ENCODE measurements at places on chromosomes 1 and 21.
A peak's percentile ranks its signal among the peaks of the same experiment; 100 is the strongest.

- DNase-seq: no peak
Observed at GRCh38 chr1:2921970-2922686, 99.1 kb upstream of the ACTRT2 start.

- no peak for DNase-seq
Observed at GRCh38 chr1:81587426-81587825, 213.3 kb upstream of the ADGRL2 start.

- DNase-seq: no peak
Observed at GRCh38 chr1:219795363-219795917, 132.9 kb downstream of the SLC30A10 start.

DNA sequence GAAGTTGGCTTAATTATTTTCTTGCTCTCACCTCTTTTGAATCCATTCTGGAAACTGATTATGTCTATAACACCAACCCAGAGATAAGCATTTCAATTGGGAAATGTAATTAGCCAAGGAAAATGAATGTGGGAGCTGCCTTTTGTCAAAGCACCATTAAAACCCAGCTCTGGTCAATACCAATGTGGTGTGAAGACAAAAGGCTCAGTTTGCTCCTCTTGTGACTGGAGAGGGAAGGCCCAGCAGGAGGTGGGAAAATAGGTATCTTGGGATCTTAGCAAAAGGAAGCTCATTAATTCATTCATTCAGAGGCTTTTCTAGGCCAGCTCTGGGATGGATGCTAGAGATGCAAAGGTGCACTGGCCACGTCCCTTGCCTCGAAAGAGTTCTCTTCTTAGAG lies 75.0 kb upstream of the SELENON start:
- no peak for DNase-seq

DNA sequence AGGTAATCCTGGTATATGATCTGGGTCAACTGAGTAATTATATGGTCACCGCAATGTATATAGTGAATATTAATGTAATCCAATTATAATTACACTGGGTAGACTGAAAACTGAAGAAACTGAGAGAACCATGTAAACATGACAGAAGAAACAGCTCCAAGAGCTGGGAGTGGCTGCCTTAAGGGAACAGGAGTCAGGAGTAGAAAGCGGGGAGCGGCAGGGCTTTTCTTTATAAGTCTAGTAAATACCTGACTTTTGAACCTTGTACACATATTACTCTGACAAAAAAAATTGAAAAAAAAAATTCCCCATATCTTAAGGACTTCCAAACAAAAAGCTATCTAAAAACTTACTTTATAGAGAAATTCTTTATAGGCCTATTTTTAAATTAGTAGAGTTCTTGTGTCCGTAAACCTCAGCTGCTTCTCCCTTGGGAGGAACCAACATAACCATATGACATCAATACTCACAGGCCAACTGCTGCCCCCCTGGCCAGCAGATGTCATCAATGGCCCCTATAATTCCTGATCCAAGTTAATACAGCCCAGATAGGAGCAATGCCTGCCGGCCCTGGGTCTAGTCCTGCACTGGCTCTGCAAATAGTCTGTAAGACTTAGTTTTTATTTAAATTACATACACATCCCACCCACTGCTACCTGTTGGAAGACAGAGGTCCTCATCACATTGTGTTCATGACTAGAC lies 33.8 kb downstream of the THAP3 start:
- DNase-seq: no peak

DNA sequence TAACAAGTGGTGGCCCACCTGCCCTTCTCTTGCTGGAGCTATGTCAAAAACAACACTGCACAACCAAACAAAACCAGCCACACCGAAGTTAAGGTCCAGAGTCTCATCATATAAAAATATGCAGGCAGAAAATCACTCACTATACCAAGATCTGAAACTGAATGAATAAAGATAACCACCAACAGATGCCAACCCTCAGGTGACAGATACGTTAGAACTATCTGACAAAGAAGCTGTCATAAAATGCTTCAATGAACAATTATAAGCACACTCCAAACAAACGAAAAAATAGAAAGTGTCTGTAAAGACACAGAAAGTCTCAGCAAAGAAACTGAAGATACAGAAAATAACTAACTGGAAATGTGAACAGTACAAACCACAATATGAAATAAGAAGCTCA lies 14.0 kb downstream of the ZNF496 start:
- no peak for DNase-seq

DNA sequence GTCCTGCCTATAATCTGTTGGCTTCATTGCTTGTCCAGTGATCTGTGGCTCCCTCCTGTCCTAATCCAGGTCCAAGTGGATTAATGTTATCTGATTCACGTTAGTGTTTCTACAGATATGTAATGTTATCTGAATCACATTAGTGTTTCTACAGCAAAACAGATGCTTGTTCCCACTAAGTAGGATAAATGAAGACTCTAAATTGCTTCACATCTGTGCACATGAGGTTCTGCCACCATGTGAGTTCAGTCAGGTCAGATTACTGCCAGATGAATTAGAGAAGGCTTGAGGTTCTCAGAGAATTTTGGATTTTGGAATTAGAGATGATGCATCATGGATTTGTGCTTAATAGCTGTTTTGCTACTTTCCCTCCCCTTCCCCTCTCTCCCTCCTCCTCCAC lies 13.2 kb downstream of the DISC1 start:
- no peak for DNase-seq

DNA sequence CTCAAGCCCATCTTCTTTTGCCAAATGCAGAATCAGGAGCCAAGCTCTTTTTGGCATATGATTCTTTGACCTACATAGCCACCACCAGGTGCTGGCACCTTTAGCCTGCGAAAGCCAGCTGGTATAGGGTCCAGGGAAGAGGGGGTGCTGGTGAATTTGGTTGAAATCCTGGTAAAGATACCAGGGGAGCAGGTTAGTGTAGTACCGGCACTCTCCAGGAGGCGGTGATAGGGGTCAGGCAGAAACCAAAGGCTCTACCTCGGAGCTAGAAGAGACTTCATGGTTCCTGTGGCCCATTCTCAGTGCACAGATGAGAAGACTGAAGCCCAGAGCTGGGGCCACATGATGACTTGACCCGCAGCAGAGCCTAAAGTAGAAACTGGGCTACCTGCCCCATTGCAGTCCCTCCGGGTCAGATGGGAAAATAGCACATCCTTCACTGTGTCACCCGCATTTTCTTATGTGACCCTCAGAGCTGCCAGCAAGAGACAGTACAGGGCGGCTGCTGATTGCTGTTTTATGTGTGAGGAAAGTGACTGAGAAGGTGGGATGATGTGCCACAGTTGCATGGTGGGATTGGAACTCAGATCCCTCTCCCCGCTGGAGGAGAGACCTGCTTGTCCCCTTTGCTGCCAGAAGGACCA lies 36.0 kb upstream of the IL19 start:
- no peak for DNase-seq

GRCh38 chr1:150579945-150580642 lies 684 bp upstream of the MCL1 start:
- DNase-seq: no peak

DNA sequence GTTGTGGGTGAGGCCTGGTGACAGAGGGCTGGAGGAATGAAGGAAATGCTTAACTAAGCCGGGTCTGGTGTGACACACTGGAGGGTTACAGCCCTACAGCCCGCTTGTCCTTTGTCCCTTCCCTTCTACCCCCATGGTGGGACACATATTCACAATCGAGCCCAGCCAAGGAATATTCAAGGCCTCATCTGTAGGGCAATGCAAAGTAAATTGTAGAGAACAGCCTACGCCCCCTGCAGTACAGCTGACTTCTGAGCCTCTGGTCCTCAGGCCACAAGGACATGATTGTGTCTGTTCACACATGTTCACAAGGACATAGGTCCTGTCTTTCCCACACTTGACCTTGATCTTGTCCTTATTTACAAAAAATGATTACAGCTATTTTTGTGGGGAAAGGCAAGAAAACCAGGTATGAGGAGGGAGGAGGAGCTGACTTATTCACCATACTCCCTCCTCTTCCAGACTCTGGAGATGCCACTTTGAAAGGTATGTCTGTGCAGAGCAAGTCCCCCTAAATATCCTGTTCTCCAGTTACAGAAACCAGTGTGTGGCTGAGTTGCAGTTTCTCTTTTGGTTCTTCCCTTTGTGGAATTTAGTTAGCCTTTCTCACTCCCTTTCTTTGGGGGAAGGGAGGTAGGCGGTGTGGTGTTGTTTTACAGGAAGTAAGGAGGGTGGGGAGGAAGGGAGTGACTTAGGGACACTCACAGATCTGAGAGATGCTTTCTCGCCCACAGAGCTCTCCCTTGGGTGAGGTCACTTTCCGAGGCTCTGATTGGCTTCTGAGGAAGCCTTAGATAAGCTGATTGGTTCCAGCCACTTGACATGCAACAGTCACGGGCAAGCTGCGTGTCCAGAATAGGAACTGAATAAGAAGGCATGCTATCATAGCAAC lies 14.6 kb downstream of the POLR3GL start:
- peak; percentile 99 for DNase-seq

- no peak for DNase-seq
Observed at GRCh38 chr1:94481473-94481933, 60.1 kb downstream of the F3 start.

- DNase-seq: no peak
Observed at GRCh38 chr1:36973056-36973455, 61.3 kb downstream of the GRIK3 start.

- peak; percentile 36 for DNase-seq
Observed at GRCh38 chr1:109620401-109620791, 759 bp downstream of the AMPD2 start.

Measured in DMS79 (cell line).